Stimulated activated CD4-positive, alpha-beta T cell treated with anti-CD3 and anti-CD28 coated beads, TNF-alpha, amount 100 ng/mL, for 4 hours (primary cell): ENCODE measurements at places on chromosomes 11 and 22.

DNA sequence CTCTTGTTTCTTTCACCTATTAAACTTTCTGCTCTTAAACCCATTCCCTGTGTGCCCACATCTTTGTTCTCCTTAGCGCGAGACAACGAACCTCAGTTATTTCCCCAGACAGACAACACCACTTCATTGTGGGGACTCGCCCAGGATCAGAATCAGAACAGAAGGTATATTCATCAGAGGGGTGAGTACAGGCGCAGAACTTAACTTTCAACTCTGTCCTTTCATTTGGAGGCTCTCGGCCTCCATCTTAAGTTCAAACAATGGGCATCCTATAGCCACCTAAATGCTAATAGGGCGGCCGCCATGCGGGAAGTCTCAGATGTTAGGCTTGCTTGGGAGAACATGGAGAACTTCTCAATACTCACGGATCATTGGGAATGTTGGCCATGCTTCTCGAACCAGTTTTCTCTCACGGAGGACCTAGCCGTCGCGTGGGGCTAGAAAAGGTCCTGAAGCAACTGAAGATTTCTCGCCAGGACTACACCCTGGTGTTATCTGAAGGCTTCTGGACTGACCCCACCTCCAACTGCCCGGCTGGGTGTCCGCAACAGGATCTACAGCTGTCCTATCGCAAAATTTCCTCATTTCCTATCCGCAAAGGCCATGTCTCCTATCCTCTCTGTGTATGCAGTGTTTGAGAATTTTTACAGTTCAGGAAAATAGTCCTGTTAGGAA, 13.4 kb upstream of the HYLS1 start:
- DNase-seq = no peak

DNA sequence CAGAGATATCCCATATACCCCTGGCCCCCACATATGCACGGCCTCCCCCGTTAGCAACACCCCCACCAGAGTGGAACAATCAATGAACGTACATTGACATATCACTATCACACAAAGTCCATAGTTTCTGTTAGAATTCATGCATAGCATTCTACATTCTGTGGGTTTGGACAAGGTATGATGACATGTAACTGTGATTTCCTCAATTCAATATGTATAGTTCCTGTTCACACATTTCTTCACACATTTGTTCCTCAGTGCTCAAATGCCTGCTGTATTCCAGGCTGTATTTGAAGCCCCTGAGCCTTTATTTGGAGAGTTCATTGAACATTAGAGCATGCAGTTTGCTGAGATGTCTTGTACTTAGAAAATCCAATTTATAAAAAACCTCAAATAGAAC, 69.9 kb downstream of the PTPRJ start:
- no peak for DNase-seq

- DNase-seq = no peak
Measured at GRCh38 chr11:30174265-30175020, 56.4 kb upstream of the FSHB start.

DNA sequence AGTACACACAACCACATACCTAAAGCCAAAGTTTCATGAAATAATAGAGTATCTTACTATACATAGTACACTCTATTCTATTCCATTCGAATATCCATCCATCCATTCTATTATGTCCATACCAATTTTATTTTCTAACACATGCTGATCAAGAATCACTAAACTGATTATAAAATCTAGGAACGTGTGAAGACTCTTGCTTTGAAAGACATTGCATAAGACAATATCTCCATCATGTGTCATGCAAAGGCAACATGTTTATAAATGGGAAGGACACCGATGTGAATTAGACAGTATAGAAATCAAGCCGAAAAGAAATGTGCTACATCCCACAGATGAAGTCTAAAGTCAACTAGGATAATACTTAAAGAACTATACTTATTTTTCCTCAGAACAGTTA, 1561.5 kb upstream of the TENM4 start:
- DNase-seq = no peak

GRCh38 chr11:122085264-122085663, 30.8 kb downstream of the BLID start:
- DNase-seq = no peak

- DNase-seq = no peak
Measured at GRCh38 chr11:19218786-19219460, 17.1 kb upstream of the CSRP3 start.

GRCh38 chr11:86812981-86813380, 12.6 kb downstream of the PRSS23 start:
- DNase-seq = no peak

- no peak for DNase-seq
Measured at GRCh38 chr22:39457556-39458443, 988 bp downstream of the MGAT3 start.

DNA sequence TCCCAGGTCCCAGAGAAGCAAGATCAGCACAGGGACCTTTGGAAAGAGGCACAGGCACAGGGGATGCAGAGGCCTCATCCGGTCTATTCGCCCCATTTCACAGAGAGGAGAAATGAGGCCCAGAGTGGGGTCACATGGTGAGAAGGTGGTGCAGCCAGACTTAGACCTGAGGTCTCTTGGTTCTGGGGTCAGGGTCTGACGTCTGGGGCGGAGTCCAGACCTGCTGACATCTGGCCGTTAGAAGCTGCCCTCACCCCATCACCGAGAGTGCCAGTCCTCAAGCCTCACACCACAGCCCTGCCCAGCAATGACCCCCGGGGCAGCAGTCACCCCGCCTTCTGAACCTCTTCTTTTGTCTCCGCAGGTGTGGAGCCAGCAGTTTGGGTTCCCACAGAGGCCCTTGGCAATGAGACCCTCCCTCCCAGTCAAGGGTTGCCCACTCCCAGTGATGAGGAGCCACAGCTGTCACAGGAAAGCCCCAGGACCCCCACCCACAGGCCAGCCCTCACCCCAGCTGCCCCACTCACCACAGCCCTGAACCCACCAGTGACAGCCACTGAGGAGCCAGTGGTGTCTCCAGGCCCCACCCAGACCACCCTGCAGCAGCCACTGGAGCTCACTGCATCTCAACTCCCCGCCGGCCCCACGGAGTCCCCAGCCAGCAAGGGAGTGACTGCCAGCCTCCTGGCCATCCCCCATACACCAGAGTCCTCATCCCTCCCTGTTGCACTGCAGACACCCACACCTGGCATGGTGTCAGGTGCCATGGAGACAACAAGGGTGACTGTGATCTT, 62.4 kb downstream of the OTOG start:
- DNase-seq = no peak

- no peak for DNase-seq
Measured at GRCh38 chr11:122598971-122599370, 56.6 kb upstream of the UBASH3B start.

GRCh38 chr11:76778874-76779273, 4.3 kb upstream of the TSKU start:
- DNase-seq = no peak
